Effector CD8-positive, alpha-beta T cell (primary cell): ENCODE measurements at places on chromosomes 3 and 15.

- DNase-seq: no peak
Measured at GRCh38 chr3:134857356-134857755, 62.3 kb downstream of the EPHB1 start.

GRCh38 chr3:159322322-159322939 is 520.6 kb downstream of the MFSD1 start:
- no peak for DNase-seq

GRCh38 chr15:50055332-50055731 is 63.7 kb downstream of the ATP8B4 start:
- DNase-seq: no peak

DNA sequence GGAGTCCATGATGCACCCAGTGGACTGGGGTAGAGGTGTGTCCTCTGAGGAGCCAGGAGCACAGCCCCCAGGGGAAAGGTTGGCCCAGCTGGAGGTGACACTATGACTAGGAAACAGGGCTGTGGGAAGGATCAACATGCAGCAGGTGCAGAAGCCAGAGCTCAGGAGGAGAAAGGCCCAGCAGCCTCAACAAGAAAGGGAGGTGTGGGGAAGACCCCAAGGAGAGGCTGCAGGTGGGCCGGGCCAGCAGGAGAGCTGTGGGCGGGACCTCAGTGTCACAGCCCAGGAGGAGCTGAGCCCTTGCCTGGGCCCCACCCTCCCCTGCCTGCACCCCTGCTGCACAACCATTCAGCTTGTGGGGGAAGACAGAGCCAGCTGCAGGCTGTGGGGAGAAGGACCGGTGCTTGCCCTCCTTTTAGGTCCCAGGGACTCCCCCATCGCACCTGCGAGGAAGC is 18.4 kb upstream of the KLF13 start:
- DNase-seq: no peak

DNA sequence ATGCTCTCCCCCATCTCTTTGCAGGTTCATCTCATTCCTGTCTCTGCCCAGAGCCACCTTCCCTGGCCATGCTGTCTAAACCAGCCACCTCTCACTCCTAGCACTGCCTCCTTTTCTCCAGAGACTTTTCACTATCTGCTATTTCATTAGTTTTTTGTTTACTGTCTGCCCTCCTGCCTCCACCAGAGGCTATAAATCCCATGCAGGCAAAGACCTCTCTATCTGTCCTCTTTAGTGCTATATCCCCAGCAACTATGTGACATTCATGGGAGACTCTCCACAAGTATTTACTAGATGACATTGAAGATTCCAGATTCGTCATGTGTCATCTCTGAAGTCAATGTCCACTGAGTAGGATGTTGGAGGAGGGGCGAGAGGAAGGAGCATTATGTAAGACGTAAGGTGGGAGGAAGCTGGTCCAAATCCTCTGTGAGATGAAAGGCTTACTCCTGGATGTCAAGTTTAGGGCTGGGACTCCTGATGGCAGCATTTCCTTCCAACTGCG is 3.4 kb upstream of the FAM43A start:
- DNase-seq: no peak
